ENCODE measurements at places on chromosomes 13 and 19.

- DNase-seq = no peak
Measured at GRCh38 chr13:40476175-40476958, 190.1 kb downstream of the FOXO1 start.

DNA sequence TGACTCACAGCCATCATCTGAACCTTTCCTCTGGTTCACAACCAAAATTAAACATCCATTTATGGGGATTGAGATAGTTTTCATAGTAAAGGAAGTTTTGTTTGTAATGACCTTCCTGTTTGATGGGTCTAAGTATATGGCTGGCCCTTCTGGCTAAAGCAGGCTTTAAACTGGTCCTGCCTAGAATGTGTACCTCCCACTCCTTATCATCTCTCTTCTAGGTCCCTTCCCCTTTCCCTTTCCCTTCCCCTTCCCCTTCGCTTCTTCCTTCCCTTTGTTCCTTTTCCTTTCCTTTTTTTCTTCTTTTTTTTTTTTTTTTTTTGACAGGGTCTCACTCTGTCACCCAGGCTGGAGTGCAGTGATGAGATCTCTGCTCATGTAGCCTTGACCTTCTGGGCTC is 35.6 kb downstream of the BBC3 start:
- DNase-seq = no peak

DNA sequence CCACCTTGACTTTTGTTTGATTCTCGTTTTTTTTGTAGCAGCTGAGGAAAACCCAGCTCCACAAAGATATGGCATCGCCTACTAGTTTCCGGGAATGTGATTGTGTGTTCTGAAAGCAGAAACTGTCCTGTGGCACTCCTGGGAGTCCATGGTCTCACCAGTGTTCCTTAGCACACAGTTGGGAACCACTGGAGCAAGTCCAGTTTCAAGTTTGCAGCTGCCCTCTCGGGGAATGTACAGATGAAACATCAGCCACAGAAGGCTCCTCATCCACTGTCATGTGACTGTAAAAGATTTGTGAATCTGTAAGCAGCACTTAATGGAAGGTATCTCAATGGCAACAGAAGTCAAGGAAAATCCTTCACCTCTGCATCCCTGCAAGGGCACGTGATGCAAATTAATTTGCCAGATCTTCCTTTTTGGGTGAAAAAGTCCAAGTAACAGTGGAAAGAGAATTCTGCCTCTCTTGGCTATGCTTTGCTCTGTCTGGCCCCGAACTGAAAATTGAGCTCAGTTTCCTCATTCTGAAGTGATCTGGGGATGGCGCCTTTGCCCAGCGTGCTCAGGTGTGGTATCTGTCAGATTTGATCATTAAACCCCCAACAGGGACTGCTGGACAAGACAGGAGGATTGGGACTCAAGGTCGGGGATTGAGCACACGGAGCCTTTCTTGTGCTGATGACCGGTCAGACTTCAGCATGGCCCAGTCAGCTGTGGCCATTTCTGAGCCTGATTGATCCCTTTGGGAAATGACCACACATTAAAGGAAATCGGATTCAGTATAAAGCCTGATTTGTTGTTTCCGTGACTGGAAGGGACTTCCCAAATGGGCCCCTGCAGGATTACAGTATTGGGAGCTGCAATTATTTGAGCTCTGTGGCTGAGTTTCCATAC is 58.8 kb downstream of the ING1 start:
- no peak for DNase-seq

DNA sequence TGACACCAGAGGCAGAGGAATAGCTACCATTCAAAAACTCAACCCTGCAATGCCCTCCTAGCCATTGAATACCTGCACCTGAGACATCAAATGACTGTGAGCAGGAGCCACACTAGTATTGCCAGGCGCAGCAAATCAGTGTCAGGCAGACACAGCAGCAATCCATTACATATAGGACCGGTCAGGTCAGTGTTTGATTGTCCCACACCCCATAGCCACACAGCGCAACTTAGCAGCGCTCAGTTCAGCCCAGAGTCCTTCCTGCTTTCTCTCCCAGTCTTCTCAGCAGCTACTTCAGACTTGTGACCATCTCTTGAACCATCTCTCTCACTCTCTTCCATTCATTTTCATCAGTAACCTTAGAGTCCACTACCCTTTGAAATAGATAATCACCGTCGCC is 181.6 kb upstream of the GPR12 start:
- DNase-seq = no peak

- DNase-seq = no peak
Measured at GRCh38 chr19:46381756-46382345, 31.5 kb downstream of the CCDC8 start.

DNA sequence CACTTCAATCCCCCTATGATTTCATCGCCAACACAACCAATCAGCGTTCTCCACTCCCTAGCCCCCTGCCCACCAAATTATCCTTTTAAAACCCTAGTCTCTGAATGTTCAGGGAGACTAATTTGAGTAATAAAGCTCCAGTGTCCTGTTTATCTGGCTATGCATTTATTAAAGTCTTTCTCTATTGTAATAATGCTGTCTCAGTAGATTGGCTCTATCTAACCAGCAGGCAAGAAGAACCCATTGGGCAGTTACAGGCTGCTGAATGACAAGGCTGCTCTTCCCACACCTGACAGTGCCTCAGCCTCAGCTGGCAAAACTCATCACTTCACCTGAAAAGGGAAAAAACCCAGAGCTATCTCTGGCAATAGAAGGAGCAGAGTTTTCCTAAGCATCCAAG is 20.2 kb upstream of the CHST8 start:
- DNase-seq = no peak

DNA sequence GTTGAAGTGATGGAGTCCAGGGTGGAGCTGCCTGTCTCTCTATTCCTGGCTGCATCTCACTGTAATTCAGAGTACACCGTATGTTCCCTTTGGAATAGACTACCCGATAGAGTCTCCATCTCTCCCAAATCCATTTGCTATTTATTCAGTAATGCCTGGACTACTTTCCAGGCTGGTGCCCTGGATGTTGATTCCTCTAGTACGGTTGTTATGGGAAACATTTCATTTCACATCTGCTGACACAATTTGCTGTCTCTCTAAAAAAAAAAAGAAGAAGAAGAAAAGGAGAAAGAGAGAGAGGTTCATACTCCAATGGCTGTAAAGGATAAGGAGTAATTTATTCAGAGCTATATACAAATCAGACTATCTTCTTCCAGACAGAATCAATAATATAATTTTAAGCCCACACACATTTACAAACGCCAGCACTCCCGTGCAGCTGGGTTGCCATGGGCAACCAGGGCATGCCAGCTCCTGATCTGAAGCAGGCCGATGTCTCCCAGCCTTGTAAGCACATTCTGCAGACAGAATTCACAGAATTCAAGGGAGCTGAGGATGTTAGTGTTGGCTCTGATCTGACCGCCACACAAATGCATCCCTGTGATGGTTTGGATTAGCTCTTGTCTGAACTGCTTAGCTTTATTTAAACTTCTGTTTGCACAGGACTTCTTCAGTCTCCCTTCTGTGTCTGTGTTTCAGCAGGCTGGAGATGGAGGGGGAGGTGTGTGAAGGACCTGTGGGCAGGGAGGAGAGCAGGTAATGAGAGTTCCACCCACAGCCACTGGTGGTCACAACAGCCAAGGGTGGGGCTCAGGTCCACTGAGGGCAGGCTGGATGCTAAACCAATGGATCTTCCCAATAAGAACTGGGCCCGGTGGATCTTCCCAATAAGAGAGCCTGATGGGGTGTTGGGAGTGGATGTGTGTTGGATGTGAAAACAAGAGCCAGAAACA is 66.0 kb downstream of the TEX26 start:
- DNase-seq = no peak

- no peak for DNase-seq
Measured at GRCh38 chr13:95643936-95644598, 439 bp downstream of the DZIP1 start.

DNA sequence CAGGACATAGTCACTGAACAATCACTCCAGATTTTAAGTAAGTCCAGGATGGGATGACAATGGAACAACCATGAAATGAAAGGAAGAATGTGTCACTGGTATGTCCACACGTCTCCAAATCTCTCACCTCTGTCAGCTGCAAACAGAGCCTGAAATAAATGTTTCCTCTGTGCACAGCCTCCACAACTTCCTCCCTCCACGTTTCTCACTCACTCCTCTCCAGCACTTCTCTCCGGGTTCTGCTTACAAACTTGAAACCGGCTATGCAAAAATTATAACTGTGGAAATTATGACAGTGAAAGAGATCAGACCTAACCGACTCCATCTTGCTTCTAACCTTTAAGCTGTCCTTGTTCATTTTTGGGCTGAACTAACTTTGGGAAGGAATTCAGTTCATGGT is 35.0 kb upstream of the ALOX5AP start:
- DNase-seq = no peak

DNA sequence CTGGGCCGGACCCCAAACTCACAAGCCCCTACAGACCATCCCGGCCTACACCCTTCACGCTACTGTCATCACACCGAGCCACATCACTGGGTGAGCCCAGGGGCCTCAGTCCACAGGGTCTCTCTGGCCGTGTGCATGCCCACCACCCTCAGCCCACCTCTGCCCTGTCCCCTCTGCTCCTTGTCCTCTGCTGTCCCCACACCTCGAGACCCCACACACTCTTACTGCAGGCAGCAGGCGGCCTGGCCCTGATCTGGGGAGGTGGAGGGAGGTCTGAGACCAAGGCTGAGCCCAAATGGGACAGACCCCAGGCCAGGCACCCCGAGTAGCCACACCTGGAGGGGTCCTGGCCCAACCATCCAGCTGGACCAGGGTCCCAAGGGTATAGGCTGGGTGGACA is 35.2 kb downstream of the PEPD start:
- DNase-seq = no peak

DNA sequence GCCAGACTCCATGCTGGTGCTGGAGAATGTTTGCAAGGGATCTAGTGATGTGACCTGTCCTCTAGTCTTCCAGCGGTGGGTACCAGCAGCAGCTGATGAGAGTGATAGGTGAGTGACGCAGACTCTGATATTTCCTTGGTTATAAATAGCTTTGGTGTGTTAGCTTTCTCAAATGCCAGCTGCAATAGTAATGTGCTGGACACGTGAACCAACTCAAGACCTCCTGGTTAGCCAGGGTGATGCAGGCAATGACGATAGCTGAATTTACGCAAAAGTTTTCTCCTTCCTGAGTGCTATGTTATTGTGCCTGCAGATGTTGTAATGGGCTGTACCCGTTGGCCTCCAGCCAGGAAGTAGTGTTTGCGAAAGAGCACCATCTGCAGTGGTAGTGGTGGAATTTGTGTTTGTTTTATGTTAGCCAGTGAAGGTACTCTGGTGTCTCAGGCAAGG is 129.5 kb downstream of the CYSLTR2 start:
- peak; percentile 6 for DNase-seq

DNA sequence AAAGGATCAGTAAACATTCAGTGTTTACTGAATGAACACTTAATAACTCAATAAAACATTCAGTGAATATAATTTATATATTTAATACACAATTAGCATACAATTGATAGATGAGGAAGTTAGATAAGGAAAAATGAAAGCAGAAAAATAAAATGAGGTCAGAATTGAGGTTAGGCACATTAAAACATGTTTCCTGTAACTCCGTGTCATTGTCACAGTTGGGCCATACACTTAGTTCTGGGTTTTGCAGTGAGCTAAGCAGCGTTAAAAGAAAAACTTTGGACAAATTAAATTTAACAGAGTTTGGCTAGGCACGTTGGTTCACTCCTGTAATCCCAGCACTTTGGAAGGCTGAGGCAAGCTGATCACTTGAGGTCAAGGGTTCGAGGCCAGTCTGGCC is 71.4 kb downstream of the MIPEP start:
- no peak for DNase-seq

GRCh38 chr19:29712744-29713516 is 2.1 kb downstream of the C19orf12 start:
- no peak for DNase-seq

DNA sequence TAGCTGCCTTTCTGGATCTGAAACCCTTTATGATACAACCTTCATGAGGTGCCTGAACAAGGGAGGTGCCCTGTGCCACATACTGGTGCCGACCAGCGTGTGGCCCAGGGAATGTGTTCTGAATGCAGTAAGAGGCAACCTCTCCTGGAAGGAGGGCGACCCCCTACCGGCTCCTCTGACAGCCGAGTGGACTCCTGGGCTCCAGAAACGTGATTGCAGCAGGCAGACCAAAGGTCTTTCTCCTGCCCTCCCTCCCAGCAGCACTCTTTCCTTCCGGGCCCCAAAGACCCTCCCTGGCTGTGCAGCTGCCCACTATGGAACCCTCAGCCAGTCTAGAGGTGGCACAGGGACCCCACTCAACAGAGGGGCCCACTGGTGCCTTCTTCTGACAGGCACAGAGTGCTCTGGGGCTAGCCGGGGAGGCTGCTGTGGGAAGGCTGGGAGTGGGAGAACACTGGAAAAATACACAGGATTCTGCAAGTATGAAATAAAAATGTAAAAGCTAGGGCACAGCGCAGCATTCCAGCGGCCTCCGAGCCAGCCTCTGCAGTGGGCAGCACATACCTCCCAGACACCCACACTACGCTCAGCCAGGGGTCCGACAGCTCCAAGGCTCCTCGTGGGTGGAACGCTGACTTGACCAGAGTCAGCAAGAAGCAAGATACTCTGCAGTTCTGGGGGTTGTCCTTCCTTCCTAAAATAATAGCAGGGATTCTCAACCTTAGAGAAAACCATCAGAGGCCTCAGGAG is 14.9 kb downstream of the SH3GL1 start:
- no peak for DNase-seq

DNA sequence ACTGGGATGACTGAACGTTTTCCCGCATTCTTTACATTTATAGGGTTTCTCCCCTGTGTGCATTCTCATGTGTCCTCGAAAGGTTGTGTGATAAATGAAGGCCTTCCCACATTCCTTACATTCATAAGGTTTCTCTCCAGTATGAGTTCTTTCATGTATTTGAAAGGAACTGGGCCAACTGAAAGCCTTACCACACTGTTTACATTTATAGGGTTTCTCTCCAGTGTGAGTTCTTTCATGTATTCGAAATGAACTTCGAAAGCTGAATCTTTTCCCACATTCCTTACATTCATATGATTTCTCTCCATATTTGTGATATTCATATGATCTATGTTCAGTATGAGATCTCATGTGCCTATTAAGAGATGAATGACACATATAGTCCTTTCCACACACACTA is 19.4 kb downstream of the ZNF709 start:
- no peak for DNase-seq

DNA sequence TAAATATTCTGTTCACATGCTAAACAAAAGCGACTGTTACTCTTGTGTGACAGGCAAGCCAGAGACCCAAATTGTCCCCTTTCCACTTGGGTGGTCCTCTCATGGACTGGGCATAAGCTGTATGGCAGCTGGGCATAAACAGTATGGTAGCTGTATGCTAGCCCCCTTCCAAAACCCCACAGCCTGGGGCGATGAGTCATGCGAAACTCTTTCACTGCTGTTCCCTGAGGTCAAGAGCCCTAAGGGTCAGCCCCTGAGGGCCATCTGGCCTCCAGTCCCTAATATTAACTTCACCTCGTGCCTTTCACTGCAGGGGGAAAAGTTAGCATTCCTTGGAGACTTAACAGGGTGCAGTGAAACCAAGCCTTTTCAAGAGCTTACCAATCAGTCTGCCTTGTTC is 45.6 kb upstream of the ZNF562 start:
- DNase-seq = no peak

DNA sequence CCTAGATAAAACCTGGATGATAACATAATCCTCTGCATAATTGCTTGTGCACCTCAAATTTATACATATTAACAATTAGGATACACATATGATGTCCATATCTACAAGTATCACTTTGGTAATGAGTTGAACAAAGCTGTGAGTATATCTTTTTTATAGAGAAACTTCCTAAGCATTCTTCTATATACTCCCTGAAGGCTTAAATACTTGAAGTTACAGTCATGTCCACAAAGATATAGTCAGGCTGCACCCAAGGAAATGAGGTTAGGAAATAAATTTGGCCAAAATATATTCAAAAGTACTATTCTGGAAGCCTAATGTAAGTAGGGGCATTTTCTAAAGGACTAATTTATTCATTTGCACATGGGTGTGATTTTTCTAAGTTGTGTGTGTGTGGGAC is 761.5 kb downstream of the PCDH9 start:
- DNase-seq = no peak
